WTC11 (cell line): ENCODE measurements at places on chromosomes 7 and 10.

DNA sequence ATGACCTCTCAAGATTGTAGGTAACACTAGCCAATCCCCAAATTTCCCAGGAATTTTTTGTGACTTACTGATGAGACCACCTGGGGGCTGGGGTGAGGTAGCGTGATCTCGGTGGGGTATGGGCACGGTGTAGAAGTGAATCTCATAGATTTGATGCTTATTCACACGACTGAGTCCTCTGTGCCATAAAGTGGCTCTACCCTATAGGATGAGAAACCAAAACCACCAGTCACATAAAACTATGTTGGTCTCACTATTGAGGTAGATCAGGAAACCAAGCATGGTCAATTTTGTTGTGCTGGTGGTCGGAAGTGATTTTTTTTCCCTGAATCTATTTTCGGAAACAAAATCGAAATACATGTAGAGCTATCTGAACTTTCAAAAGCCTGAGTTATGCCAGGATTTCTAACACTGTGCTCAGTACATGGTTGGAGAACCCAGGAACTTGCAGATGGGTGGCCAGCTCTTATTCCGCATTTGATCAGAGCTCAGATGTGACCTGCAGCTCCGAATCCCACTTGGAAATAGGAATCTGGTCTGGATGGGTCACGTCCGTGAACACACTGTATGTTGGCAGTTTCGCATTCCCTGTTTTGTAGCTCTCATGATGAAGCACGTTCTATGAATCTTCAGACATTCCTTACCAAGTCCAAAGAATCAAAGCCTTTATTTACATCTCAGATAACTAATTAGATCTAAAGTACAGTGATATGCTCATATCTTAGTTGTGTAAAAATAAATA is 261.5 kb downstream of the KLF6 start:
- no peak for DNase-seq

DNA sequence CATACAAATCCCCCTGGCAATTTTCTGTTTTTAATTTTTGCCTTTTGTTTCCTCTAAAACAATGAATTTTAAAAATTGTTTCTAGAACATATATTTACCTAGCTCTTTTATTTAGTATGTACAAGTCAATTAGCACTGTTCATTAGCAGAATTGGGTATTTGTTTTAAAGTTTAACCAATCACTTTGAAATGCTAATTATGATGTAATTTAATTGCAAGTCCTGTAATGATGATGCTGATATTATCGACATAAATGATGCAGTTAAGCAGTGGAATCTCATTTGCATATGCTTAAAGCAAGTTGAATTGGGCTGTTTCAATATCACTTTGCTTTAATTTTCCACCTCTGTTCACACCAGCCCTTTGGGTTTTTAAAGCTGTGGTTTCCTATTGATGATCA is 2.7 kb downstream of the FOXP2 start:
- no peak for DNase-seq

DNA sequence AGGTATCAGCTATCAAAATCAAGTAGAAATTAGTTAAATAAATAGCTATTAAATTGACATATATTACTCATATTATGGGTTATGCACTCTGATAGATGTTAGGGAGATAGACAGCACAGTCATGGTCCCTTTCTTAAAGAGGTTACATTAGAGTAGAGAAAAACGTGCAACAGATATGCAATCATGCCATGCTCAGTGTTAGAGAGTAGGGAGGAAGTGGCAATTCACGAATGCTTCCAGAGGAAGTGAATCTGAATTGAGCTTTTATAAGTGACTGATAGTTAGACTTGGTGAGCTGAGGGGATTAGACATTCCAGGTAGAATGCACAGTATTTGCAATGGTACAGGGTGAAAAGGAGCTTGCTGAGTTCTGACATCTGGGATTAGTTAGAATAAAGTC is 349.8 kb downstream of the NXPH1 start:
- DNase-seq, result no peak

GRCh38 chr10:57849691-57850357 is 417.9 kb downstream of the IPMK start:
- DNase-seq, result no peak

DNA sequence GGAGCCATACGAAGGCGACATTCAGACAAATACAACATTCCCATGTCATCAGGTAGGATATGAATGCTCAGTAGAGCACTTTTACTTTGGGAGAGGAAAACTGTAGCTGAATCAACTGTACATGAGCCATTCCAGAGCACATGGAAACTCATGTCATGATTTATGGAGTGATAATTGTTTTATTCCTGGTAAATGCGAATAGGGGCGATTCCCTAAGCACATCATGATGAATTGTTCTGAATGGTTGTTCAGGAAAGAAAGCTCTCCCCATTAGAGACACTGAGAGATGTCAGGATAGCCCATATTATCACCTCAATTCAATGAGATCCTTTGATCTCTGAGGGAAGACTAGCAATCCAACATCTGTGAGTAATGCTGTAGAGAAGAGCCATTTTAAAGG is 243.6 kb downstream of the FOXP2 start:
- DNase-seq, result no peak

DNA sequence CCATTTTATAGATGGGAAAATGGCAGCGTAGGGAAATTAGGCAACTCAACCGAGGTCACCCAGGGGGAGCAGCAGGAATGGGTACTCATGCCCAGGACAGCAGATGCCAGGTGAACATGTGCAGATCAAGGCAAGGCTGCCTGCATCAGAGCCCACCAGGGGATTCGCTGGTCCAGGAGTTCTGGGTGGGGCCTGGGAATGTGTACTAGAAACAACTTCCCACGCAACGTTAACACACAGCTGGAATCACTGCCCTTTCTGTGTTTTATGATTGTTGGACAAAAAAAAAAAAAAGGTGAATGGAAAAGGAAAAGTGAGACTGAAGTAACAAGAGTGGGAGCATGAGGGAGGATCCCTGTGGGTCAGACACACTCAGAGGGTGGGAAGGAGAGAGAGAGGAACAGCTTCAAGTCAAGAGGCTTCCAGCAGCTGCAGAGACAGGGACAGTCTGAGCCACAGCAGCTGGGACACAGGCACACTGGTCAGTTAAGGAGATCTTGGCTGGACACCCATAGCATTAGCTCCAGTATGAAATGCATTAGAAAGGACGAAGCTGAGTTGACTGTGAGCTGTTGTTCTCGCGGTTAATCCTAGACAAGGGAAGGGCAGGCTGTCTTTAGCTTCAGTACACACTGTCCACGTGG is 187.9 kb upstream of the INHBA start:
- no peak for DNase-seq
